Globus pallidus (tissue), 1 donor: ENCODE measurements at places on chromosomes 7 and 10.

- DNase-seq = no peak
These were observed 98.1 kb downstream of the CDC14C start for GRCh38 chr7:49022448-49022847.

DNA sequence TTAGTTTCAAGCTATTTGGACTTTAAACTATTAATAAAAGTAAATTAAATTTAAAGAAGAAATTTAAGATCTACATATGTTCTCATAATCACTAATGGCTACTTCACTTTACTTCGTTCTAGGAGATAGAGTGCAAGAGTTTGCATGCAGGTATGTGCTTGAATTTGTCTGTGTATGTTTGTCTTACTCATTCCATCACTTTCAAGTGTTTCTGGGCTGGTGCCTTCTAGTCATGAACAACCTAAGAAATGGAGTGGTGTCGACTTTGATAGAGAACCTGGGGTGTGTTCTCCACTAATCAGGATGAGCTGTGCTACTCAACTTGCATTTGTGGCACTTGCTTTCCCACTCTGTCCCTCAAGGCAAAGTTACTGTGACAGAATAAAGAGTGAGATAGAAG lies 169.9 kb downstream of the KCND2 start:
- DNase-seq = no peak

DNA sequence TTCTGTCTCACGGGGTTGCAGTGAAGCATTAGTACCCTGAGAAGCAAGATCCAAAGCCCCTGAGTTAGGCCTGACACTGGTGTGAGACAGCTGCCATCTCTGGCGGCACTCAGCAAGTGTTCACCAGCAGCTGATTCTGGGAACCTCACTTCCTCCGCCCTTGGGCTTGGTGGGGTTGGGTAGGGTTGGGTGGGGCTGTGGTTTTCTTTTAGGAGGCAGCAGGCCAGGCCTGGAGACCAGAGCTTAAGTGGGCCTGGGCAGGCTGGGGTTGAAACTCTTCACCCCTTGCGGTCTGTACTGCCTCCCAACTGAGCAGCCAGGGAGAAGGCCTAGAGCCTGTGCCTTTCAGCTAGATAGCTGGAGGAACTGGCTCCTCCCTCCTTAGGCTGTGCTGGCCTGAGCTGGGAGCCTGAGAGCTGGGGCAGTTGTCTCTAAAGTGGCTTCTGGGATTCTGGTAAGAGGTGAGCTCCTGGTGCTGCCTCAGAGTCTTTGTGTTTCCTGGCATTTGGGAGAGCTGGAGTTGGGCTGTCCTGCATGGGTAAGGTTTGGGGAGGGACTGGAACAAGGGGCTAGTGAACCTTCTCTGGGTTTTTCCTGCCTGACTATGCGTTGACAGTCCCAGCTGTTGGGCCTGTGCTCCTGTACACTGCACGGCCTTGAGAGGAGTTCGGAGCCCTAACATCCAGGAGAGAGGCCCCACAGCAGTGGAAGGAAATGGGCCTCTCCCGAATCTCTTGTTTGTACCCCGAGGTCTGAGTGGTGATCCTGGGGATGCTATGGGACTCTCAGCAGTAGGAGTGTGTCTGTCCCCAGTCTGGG lies 5.1 kb downstream of the TSPAN14 start:
- no peak for DNase-seq

DNA sequence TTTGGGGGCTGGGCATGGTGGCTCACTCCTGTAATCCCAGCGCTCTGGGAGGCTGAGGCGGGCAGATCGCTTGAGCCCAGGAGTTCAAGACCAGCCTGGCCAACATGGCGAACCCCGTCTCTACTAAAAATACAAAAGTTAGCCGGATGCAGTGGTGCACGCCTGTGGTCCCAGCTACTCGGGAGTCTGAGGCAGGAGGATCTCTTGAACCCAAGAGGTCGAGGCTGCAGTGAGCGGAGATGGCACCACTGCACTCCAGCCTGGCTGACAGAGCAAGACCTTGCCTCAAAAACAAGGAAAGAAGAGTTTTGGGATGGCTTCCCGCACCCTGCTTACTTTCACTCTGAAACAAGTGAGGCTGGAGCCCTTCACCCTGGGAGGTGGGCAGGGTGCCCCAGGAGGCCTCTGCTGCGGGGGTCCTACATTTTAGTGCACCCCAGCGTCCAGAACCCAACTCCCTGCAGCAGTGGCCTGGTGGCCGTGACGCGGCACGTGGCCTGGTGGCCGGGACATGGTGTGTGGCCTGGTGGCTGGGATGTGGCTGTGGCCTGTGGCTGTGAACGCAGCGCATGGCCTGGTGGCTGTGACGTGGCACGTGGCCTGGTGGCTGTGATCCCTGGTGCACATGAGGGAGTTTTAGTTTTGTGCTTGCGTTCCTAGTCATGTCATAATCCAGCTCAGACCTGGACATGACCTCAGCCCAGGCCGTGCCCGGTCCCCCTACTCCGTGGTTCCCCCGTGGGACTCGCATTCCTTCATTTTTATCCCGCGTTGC lies 9.3 kb downstream of the KNDC1 start:
- no peak for DNase-seq

- DNase-seq = peak; percentile 76
These were observed 50.5 kb upstream of the COBL start for GRCh38 chr7:51366930-51367613.

DNA sequence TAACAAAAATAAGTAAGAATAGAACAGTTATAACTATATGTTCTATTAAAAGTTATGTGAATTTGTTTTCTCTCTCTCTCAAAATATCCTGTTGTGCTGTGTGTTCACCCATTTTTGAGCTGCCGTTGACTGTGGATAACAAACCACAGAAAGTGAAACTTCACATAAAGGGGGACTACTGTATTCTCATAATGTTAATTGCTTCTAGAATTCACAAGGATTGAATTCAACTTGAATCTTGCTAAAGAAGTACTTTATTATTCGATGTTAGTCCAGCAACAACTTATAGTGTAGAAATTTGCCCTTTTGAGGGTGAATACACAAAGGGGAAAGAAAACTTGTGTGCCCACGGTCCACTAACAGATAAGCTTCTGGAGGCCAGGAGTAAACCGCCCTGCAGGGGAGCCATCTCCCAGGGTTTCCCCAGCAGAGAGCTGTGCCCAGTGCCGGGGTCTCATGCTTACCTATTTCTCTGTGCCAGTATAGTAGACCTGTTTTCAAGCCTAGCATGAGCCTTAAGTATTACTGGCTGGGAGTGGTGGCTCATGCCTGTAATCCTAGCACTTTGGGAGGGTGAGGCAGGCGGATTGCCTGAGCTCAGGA lies 87.1 kb downstream of the KAT6B start:
- no peak for DNase-seq

DNA sequence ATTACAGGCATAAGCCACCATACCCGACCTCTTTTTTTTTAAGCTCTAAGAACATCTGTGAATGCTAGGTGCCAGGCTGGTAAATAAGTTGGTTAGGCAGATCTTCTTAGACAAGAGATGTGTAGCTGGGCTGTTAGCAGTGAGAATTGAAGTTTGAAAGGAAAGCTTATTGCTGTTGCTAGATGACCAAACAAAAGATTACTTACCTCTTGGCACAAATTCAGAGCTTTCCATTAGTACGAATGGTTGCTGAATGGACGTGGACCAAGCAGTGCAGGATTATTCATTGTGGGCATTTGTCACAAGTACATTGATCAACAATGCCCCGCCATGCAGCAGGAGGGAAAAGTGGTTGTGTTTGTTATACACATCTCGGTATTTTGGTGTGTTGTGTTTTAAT lies 131.2 kb downstream of the GFRA1 start:
- no peak for DNase-seq

DNA sequence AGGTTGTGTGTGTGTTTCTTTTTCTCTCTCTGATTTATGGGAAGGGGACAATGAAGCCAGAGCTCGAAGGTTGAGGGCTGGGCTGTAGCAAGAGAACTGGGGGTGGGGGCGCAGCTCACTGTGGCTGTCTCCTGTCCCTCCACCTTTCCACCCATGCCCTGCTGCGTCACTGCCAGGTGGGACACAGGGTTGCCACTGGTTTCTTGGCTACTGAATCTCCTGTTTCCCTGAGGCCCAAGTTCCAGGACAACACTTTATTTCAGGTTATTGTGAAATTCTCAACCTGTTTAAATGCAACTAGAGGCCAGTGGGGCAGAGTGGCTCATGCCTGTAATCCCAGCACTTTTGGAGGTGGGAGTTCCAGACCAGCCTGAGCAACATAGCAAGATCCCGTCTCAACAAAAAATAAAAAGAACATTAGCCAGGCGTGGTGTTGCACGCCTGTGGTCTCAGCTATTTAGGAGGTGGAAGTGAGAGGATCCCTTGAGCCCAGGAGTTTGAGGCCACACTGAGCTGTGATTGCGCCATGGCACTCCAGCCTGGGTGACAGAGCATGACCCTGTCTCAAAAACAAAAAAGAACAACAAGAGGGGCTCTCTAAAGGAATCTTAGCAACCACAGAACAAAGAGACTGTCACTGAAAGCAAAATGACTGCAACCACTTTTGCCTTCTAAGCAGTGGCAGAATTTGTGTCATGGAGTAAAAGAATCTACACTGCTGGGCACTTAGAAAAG lies 22.6 kb downstream of the TBATA start:
- DNase-seq = no peak

- DNase-seq = no peak
These were observed 19.6 kb upstream of the TLX1 start for GRCh38 chr10:101111547-101111946.

DNA sequence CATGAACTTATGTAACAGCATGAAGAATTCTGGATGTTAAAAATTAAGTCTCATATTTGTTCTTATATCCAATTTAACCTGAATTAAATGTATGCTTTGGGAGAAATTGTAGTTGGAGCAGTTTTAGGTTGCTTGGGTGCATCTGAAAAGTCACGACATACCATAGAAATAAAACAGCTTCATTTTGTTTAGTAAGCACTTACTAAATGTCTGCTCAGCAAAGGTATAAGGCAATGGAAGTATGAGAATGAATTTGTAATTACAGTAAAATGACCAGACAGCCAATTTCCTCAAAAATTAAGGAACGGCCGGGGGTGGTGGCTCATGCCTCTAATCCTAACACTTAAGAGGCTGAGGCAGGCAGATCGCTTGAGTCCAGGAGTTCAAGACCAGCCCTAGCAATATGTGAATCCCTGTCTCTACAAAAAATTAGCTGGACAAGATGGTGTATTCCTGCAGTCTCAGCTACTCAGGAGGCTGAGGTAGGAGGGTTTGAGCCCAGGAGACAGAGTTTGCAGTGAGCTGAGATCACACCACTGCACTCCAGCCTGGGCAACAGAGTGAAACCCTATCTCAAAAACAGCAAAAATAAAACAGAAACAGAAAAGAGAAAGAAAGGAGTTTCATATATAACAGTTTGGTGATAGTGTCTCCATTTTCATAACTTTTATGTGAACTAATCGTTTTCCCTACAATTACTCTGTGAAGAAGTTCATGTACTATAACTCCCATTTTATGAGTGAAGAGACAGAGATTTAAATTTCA lies 47.2 kb upstream of the KLF6 start:
- DNase-seq = no peak
